ENCODE measurements at places on chromosomes 4 and X.

DNA sequence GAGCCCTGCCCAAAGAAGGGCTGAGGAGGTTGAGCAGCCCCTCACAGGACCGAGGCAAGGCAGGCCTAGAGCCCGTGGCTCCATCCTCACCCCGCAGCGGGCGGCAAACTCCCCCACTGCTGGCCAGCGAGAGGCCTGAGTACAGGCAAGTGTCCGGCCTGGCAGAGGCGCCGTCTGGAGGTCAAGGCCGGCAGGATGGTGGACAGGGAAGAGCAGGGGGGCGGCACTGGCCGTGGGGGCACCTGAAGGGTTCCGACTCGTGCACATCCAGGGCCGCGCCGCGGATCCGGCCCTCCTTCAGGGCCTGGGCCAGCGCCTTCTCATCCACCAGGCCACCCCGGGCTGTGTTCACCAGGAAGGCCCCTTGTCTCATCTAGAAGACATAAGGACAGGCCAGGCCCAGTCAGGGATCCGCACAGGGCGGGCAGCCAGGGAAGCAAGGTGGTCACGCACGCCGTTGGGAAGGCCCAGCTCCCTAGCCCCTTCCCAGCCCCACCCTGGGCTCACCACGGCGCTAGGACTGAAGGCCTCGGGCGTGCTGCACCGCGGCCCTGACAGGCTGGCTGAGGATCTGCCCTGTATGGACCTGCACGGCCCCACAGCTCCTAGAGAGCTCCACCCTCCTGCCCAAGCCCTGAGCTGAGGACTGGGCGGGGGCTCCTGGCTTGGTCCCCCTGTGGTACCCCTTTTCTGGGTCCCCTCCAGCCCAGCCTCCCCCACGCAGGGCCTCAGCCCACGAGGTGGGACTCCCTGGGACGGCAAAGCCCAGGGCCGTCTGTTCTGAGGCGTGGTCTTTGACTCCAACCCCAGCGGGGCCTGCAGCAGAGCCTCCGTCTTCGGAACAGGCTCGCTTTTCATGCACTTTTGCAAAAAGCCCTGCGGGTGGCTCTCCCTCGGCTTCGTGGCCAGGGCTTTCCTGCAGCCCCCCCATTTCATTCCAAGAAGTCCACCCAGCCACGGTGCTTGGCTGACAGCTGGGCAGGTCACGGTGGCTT is 34.5 kb downstream of the CTBP1 start:
- no peak for DNase-seq

- DNase-seq = no peak
Measured at GRCh38 chrX:154135458-154136229, 8.4 kb upstream of the OPN1LW start.

GRCh38 chr4:103111598-103111997 is 12.0 kb upstream of the BDH2 start:
- DNase-seq = no peak

DNA sequence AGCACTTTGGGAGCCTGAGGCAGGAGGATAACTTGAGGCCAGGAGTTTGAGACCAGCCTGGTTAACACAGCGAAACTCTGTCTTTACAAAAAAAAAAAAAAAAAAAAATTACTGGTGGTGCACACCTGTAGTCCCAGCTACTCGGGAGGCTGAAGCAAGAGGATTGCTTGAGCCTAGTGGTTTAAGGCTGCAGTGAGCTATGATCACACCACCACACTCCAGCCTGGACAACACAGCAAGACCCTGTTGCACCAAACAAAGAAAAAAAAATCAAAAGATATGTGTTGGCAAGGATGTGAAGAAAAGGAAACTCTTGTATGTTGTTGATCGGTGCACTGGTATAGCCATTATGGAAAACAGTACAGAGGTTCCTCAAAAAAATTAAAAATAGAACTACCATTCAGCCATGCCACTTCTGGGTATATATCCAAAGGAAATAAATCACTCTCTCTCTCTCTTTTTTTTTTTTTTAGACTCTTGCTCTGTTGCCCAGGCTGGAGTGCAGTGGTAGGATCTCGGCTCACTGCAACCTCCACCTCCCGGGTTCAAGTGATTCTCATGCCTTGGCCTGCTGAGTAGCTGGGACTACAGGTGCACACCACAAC is 15.2 kb downstream of the SH3D19 start:
- DNase-seq = no peak

GRCh38 chrX:119690921-119691716 is 1.8 kb downstream of the SEPTIN6 start:
- no peak for DNase-seq

- DNase-seq = no peak
Measured at GRCh38 chr4:17702641-17703040, 78.8 kb downstream of the FAM184B start.

DNA sequence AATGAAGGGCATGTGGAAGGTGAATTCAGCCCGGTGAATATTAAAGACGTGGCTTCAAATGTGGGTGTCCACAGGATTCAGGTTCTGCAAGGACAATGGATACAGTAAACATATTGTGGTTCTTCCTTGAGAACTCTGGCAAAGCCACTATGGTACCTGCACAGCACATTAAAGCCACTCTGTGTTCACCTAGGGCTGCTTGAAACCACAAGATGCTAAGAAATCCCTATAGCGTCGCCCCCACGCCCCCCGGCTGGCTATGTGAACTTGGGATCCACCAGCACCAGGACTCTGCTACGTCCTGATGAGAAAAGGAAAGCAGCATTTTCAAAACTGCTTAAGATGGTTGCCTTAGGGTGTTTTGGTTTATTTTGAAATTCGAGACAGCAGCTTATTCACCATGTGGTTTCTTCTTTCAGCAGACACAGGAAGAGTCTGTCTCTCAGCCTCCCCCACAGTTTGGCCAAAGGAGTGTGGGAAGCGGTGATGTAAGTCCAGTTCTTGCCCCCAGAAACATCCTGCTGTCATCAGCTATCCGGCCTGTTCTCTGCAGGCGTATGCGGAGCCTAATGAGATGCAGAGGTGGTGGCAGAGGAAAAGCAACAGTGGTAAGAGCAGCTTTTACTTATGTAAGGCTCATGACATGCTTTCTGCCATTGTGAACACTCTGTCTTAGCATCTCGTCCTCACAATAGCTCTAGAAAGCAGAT is 111.5 kb downstream of the AFAP1 start:
- no peak for DNase-seq

GRCh38 chr4:155245105-155245504 is 36.7 kb downstream of the NPY2R start:
- DNase-seq = no peak

- DNase-seq = no peak
Measured at GRCh38 chr4:123731035-123731434, 334.4 kb downstream of the SPRY1 start.

DNA sequence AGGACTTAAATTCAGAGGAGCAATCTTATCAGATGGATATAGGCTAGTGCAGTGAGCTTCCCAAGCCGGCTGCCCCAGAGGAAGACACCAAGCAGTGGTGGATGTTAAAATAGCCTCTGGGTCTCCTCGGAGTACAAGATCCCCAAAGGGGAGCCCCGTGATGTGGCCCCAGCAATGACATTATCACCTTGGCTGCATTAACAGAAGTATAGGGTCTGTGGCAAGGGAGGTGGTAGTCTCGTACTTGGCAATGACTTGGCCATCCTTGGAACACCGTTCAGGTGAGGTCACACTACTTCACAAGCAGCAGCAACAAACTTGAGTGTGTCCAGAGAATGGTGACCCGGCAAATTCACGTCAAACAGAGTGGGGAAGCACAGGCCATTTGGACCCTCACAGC is 67.8 kb downstream of the PSAPL1 start:
- no peak for DNase-seq

DNA sequence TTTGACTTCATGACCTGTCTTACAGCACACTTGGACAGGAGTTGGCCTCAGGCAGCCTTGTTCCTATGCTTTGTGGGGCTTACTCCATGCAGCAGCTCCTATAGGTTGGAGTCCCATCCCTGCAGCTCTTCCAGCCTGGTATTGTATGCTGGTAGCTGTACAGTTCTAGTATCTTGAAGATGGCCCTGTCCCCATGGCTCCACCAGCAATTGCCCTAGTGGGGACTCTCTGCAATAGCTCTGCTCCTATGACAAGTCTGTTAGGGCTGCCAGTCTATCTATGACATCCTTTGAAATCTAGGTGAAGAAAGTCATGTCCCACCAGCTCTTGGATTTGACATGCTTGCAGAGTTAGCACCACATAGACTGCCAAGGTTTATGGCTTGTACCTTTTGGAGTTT is 252.6 kb downstream of the ANTXR2 start:
- no peak for DNase-seq

DNA sequence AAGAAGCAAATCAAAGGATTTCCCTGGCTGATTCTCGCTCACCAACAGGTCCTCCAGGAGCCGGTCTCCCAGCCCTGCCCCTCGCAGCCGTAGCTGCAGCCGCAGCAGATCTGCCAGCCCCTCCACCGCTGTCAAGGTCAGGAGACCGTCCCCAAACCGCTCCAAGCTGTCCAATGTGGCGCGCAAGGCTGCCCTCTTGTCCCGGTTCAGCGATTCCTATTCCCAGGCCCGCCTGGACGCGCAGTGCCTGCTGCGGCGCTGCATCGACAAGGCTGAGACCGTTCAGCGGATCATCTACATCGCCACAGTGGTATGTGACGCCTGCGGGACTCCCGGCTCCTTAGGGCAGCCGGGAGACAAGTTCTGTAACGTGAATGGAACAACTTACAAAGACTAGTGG is 25.6 kb downstream of the SPATA18 start:
- no peak for DNase-seq

DNA sequence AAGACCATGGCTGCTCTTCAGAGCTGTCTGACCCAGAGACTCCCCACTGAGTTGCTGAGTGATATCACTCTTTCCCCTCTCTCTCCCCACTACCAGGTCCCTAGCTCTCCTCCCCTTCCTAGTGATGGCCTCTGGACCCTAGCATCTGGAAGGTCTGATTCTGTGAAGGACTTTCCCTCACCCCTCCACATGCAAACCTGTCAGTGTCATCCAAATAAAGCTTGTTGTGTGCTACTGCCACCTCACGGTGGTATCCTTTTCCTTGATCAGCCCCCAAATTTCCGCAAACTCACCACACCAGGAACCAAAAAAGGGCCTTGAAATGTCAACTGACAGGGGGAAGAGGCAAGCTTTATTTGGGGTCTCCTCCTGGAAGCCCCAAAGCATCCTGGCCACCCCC is 500.2 kb downstream of the IDS start:
- DNase-seq = no peak

GRCh38 chr4:66929748-66930147 is 615.6 kb downstream of the CENPC start:
- DNase-seq = no peak

- no peak for DNase-seq
Measured at GRCh38 chr4:12242354-12242753, 813.7 kb upstream of the HS3ST1 start.

- no peak for DNase-seq
Measured at GRCh38 chr4:126976850-126977632, 655.7 kb upstream of the INTU start.

GRCh38 chr4:48902266-48902665 is 4.3 kb downstream of the OCIAD2 start:
- DNase-seq = no peak

GRCh38 chr4:187378441-187378840 is 617.1 kb upstream of the ZFP42 start:
- no peak for DNase-seq

DNA sequence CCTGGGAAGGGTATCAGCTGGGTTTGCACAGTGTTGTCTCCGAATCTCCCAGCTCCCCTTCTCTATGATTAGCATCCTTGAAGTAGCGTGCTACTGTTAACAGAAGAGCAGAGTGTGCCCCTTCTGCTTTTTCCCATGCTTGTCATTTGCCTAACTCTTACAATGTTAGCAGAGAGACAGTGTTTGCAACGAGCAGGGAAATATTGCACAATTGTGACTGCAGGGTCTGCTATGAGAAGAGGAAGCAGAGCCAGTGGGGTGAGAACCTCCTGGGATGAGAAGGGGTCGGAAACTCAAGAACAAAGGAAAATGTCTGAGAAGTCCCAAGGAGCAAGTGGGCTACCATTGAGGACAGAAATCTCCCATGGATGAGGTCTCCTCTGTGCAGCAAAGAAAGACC is 7.8 kb upstream of the CHRNA9 start:
- no peak for DNase-seq

GRCh38 chr4:6172093-6172926 is 28.0 kb downstream of the JAKMIP1 start:
- DNase-seq = no peak

DNA sequence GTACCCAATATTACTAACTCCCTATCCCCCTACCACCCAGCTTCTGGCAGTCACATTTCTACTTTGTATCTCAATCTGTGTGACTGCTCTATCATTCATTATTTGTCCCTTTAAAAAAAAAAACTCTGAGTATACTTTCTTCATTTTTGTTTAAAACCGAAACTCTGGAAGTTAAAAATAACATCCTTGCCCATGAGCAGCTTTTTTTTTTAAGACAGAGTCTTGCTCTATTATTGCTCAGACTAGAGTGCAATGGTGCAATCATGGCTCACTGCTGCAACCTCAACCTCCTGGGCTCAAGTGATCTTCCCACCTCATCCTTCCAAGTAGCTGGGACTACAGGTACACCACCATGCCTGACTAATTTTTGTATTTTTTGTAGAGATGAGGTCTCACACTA is 15.8 kb downstream of the UBE2K start:
- DNase-seq = no peak

- DNase-seq = no peak
Measured at GRCh38 chr4:76679691-76680090, 218.3 kb downstream of the SOWAHB start.

DNA sequence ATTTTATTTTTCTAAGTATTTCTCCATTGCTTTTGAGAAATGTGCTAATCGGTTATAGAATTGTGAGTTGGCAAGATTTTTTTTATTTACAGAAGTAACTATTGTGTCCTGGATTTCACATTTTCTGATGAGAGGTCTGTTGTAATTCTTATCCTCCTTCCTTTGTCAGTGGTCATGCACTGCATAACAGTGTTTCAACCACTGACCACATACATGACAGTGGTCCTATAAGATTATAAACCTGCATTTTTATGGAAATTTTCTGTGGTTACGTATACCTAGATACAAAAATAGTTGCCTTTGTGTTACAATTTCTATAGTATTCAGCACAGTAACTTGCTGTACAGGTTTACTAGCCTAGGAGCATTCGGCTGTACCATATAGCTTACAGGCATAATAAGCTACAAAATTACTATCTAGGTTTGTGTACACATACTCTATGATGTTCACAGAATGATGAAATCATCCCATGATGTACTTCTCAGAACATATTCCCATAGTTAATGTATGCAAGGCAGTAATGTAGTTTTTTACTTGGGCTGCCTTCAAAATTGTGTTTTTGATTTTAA is 47.8 kb downstream of the APELA start:
- no peak for DNase-seq

GRCh38 chrX:11611161-11611560 is 54.6 kb downstream of the ARHGAP6 start:
- DNase-seq = no peak

DNA sequence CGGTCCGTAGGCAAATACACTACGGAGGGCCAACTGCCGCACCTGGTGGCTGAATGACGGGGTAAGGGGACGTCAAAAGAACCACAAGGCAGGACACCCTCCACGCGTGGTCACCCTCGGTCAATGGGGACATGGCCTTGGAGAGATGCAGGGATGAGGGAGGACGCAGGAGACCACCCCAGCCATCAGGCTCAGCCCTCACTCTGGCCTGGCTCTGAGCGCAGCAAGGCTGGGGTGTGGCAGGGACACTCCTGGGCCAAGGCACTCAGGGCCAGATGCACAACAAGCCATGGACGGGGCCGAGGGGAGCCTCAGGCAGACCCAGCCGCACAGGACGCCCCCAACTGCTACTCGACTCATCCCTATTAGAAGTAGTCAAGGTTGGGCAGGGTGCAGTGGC is 36.5 kb downstream of the GAK start:
- DNase-seq = no peak
